Pancreas (tissue), 10 donors: ENCODE measurements at places on chromosomes 3 and 15. TPM values are rescaled to one million over a fixed set of nuclear protein-coding genes. Genes with fewer than 3 reads are reported as not detected.

- peaks cover 6% of the 10 kb centered on the region for H3K4me1 ChIP-seq
- no peaks in the 10 kb centered on the region for H3K27me3 ChIP-seq
- no peak overlapping the region for H3K27ac ChIP-seq
- H3K36me3 ChIP-seq, result no peaks in the 10 kb centered on the region
- DNase-seq, result no peak
These were observed 31.0 kb downstream of the P3H2 start for GRCh38 chr3:190089711-190090110.

DNA sequence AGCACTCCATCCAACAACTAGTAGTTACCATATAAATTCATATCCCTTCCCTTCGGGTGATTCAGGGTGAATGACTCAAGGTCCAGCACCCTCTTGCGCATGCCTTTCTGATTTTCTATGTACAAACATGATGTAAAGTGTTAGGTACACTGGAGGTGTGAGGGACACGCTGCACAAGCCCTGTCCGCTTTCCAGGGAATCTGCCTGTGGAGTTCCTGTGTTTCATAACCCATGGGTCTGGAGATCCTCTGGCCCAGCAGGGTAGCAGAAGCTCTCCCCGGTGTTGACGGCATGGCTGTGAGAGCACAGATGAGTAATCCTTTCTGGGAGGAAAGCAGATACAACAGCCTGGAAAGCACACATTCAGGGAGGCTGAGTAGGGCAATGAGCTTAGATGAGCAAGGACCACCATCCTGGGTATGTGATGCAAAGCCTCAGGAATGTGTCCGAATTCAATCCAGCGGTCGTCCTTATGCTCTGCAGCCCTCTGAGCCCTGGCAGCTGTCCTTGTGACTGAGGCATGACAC lies 142.9 kb upstream of the TP63 start:
- no peaks in the 10 kb centered on the region for H3K36me3 ChIP-seq
- H3K4me1 ChIP-seq, result no peaks in the 10 kb centered on the region
- H3K27me3 ChIP-seq, result no peaks in the 10 kb centered on the region

DNA sequence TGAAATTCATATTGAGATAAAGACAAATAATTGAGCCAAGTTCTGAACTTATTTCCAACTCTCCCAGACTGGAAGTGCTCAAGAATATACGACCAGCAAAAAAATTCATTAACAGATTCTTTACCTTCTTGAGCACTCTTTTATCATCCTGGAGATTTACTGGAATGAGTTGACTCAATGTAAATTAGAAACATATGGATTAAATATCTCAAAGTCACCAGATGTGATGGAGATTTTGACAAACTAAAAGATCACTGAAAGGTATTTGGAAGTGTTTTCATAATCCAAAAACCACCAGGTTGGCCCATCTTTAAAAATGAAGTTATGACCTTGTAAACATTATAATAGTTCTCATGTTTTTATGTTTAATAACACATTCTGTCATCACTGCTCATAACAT lies 433.2 kb upstream of the RASGRP1 start:
- no peak overlapping the region for H3K27ac ChIP-seq
- peaks cover 3% of the 10 kb centered on the region for H3K4me1 ChIP-seq
- no peak for DNase-seq
- no peaks in the 10 kb centered on the region for H3K36me3 ChIP-seq

- H3K27me3 ChIP-seq, result no peaks in the 10 kb centered on the region
- H3K27ac ChIP-seq, result no peak overlapping the region
- no peaks in the 10 kb centered on the region for H3K4me1 ChIP-seq
- DNase-seq, result no peak
- no peak overlapping the region for H3K4me3 ChIP-seq
These were observed 135.4 kb downstream of the PDE8A start for GRCh38 chr15:85116925-85117646.

GRCh38 chr3:11529281-11529680 lies 114.4 kb downstream of the VGLL4 start:
- no peak for DNase-seq
- no peak overlapping the region for H3K4me3 ChIP-seq
- H3K36me3 ChIP-seq, result no peaks in the 10 kb centered on the region
- no peak overlapping the region for H3K27ac ChIP-seq
- H3K27me3 ChIP-seq, result no peaks in the 10 kb centered on the region

GRCh38 chr3:191627064-191627463 lies 166.1 kb downstream of the PYDC2 start:
- no peaks in the 10 kb centered on the region for H3K4me1 ChIP-seq
- H3K27me3 ChIP-seq, result no peaks in the 10 kb centered on the region
- no peaks in the 10 kb centered on the region for H3K36me3 ChIP-seq
- H3K4me3 ChIP-seq, result no peak overlapping the region

Gene PAQR9
- not detected for total RNA-seq

Gene UTS2B
- total RNA-seq, result 0.28 TPM
